ENCODE measurements at places on chromosomes 7 and 10.

- no peak for DNase-seq
Measured at GRCh38 chr10:89120931-89121763, 86.0 kb downstream of the CH25H start.

GRCh38 chr10:114920459-114920858, 17.5 kb upstream of the TRUB1 start:
- no peak for DNase-seq

DNA sequence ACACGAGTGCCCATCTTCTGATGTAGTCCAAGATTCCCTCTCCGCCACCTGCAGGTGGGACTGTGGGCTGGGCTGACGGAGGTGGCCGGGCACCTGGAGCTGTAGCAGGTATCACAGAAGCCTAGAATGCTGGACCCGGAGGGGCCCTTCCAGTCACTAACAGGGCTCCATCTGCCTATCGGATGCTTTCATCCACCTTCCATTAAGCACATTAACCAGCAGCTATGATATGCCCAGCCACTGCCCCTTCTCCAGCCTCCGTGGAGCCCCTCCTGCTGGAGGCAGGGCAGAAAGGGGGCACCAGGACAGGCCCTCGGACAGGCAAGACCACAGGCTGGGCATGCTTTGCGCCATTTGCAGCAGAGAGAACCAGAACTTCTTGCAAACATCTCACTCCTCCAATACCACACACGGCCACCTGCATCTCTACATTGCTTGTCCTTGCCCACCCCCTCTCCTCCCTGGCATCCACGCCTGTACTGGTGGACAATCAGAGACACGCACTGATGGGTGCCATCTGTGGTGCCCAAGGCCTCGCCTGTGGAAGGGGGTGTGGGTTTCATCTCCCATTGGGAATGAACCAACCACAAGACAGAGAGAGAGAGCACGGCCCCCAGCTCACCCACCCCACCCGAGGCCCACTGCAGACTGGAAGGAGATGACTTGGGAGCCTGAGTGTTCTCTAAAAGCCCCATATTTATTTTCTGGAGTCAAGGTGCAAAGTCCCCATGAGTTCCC, 16.8 kb downstream of the PRKAG2 start:
- no peak for DNase-seq

DNA sequence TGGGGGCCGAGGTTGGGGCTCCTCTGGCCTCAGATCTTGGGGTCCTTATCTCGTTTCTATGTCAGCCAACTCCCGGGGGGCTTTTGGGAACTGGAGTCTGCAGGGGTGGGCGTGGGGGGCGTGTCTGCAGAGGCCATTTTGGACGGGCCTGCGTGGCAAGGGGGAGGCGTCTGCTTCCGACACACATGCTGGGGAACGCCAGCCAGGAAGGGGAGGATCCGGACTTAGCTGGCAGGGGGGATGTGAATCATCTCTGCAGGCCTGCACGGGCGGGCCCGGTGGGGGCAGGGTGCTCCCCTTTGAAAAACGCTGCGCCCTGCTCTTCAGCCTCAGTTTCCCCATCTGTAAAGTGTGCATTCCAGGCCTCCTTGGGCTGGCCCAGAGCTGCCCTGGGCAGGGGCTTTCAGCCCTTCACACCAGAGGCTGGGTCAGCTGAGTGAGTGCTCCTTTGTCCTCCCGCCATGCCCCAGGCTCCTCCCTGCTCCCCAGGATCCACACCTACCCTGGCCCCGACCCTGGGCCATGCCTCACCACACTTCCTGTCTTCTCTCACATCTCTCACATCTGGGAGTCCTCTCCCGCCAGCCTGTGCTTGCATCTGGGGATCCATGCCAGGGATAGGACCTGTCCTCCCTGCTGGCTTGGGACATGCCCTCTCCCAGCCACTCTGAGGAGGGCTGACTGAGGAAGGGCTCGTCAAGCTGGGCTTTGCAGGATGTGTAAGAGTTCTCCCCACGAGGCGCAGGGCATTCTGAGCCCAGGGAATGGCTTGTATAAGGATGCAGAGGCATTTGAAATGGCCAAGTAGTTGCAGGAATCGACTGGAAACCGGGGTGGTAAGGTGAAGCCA, 172.6 kb upstream of the TNRC18 start:
- DNase-seq = peak; percentile 90

DNA sequence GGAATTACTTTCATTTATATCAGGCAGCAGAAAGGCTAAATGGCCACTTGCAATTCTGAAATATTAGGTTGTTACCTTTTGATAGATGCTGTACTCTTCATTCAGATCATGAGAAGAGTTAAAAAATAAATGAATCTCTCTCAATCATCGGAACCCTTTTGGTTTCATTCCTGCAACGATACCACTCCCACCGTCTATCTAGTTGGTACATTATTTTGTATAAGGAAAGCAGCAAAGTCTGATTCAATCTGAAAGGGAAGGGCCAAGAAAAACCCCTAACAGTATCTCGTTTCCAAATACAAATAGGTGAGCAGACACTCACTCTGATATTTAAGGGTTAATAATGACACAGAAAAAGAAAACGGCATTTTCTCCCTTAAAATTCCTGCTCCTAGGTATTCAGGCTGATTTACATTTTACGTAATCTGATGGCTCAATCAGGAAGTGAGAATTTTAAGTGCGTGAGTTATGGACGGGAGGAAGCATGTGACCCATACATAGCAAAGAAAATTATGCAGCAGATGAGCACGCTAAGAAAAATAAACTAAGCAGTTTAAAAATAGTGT, 209.4 kb upstream of the KLF14 start:
- DNase-seq = no peak

DNA sequence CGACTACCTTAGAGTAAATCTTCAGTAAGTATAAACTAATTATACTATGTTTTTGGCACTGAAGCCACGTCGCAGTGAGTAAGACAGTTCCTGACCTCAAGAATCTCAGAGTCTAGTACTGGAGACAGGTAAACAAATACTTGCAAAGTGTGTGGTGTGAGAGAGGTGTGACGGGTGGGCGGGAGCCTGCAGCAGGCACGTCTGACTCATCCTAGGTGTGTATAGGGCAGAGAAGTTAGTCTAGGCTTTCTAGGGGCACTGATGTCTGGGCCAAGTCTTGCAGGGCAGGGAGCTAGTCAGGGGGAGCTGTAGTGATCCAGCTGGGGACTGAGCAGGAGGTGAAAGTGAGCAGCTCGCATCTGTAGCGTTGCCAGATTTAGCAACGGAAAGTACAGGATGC, 35.9 kb upstream of the SFTPD start:
- DNase-seq = no peak

GRCh38 chr10:118551535-118552100, 43.8 kb downstream of the PRLHR start:
- DNase-seq = no peak

DNA sequence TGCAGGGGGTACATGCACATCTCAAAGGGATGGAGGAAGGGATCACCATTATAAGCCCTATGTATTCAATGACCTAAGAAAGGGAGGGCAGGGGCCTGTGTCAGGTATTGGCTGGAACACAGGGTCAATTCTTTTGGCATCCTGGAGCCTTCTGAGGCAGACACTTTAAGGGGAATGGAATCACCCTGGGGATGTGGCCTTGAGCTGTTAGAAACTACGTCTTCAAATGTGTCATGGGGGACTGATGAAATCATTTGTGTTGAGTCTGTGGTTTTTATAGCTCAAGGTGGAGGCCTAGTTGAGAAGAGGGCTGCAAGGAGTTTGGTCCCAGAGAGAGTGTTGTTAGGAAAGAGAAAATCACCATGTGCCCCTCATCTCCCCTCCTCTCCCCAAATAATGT, 206.1 kb upstream of the CELF2 start:
- DNase-seq = no peak

- no peak for DNase-seq
Measured at GRCh38 chr10:90047243-90047729, 345.9 kb downstream of the KIF20B start.

- no peak for DNase-seq
Measured at GRCh38 chr7:97959046-97959445, 30.9 kb downstream of the OCM2 start.

- no peak for DNase-seq
Measured at GRCh38 chr7:51620706-51621105, 304.1 kb upstream of the COBL start.

GRCh38 chr7:139875821-139876241, 46.8 kb downstream of the TBXAS1 start:
- no peak for DNase-seq

- no peak for DNase-seq
Measured at GRCh38 chr10:100774223-100774622, 28.8 kb downstream of the PAX2 start.
